ENCODE measurements at places on chromosomes 13 and 19.

DNA sequence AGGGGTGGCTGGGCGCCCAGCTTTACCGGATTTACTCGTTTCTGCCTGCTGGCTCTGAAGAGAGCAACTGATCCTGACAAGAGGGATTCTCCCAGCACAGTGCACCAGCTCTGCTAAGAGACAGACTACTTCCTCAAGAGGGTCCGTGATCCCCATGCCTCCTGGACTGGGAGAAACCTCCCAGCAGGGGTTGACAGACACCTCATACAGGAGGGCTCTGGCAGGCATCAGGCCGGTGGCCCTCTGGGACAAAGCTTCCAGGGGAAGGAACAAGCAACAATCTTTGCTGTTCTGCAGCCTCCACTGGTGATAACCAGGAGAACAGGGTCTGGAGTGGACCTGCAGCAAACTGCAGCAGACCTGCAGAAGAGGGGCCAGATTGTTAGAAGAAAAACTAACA, 1192.5 kb upstream of the PRR20A start:
- no peak for DNase-seq

DNA sequence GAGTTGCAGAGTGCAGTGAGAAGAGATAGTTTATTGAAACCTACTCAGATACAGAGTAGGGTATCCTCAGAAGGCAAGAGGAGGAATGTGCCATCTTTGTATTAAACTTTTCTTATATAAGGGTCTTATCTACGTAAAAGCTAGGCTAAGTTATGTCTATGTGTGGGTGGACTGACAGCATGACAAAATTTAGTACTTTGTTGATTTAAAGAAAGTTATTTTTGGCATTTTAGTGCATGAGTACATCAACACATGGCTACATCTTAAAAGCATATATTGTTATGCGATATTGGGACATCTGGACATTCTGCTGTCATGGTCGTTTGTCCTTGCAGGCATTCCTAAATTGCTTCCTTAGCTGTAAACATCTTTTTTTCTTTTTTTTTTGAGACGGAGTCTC, 19.0 kb upstream of the ATP8A2 start:
- DNase-seq, result no peak

DNA sequence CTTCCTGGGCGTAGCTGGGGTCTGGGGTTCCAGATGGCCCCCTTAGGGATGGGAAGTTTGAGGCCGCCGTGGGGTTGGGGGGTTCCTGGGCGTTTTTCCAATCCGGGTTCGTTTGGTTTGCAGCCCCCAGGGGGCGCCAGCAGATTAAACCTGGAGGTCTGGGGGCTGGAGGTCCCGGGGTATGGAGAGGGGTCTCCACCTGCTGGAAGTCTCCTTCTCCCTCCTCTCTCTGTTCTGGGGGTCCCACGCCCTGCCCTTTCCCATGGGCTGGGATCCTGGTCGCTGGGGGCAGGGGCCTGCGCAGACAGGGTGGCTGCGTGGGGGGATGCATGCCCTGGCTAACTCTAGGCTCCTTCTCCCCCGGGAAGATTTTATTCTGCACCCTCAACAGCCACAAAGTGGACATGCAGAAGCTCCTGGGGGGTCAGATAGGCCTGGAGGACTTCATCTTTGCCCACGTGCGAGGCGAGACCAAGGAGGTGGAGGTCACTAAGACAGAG, 899 bp downstream of the GIPC3 start:
- DNase-seq, result no peak

- no peak for DNase-seq
Measured at GRCh38 chr13:107102676-107103075, 534.7 kb upstream of the ARGLU1 start.

GRCh38 chr19:15218501-15218900, 13.7 kb downstream of the EPHX3 start:
- DNase-seq, result no peak

DNA sequence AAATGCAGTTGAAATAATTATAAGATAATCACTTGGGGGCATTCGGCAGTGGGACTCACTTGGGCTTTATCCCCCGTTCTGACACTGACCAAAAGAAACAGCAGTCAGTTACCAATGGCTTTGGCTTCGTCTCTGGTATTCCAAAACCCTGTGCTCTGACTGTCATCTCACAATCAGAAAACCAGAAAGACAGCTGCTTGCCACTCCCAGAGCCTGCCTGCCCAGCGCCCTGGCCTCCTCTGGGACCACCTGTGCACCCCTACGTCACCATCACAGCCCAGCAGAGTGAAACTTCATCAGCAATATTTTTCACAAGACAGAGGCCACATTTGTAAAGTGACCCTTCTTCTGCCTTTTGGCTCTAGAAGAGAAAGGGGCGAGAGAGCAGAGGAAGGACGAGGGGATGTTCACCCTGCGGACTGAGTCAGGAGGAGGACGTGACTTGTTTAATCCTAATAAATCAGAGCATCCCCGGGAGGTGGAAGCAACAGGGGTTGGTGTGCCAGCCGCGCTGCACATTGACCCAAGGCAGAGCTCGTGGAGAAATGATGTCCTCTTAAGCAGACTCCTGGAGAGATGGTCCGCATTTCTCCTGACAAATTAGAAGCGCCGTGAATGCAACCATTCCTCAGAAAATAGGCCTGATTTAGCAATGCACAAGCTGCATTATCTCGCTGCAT, 397.8 kb upstream of the ZNF507 start:
- DNase-seq, result no peak

DNA sequence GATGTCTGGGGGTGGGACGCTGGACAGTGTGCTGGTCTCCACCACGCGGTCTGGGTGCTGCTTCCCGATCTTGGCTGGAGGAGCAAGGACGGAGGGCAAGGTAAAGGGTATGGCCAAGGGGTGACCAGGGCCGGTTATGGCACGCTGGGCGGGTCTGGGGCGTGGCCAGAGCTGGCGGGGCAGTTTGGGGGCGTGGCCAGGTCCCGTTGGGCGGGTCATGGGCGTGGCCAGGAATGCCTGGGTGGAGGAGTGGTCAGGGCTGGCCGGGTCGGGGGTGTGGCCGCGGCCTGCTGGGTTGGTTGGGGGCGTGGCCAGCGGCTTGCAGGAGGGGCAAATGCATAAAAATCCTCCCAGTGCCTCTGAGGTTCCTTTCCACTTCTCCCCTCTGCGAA, 19.2 kb downstream of the GPX4 start:
- DNase-seq, result no peak

All from central memory CD4-positive, alpha-beta T cell (primary cell).